Stimulated activated CD4-positive, alpha-beta T cell treated with anti-CD3 and anti-CD28 coated beads, Interleukin-4, amount 100 ng/mL, for 1 hour (primary cell): ENCODE measurements at places on chromosomes 2 and 18.

DNA sequence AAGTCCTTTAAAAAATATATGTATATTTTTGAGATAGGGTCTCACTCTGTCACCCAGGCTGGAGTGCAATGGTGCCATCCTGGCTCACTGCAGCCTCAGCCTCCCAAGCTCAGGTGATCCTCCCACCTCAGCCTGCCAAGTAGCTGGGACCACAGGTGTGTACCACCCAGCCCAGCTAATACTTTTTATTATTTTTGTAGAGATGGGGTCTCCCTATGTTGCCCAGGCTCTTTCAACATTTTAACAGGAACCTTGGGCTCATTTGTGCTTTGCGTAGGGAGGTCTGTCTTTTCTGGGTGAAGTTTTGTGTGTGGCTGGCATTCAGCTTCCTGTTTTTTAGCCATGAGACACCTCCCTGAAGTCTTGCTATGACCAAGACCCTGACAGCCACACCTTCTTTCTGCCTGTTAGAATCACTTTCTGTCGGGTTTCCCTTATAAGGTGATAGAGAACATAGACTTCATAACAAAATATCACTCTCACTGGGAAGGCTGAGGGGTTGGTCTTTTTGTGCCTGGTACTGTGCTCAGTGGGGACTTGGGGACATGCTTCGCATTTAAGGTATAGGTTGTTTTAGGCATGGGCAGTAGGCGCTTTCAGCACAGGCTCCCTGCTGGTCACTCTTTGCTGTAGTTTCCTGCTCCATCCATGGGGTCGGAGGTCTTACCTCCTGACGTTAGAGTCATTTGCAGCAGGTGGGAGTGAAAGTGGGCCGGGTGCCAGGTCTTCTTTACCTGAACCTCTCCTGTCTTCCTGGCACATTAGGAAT, 3.4 kb downstream of the RAB31 start:
- DNase-seq: no peak

DNA sequence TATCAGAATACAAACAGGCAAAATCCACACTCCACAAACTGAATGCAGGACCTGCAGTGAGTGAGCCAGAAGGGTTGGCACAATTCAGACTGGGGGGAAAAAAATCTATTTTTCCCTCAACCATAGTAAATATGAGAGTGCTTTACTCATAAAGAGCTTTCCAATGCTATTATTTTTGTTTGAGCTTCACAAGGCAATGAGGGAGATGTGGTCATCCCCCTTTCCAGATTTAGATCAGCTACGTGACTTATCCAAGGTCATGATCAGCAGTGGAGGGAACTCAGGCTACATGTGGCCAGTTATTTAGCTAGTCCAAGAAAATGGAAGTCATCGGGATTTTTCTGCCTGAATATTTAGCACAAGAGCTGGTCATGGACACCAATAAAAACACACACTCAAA, 120.4 kb upstream of the KLF7 start:
- DNase-seq: no peak

- DNase-seq: no peak
These were observed 256.0 kb upstream of the RAB6C start for GRCh38 chr2:129723277-129724020.

DNA sequence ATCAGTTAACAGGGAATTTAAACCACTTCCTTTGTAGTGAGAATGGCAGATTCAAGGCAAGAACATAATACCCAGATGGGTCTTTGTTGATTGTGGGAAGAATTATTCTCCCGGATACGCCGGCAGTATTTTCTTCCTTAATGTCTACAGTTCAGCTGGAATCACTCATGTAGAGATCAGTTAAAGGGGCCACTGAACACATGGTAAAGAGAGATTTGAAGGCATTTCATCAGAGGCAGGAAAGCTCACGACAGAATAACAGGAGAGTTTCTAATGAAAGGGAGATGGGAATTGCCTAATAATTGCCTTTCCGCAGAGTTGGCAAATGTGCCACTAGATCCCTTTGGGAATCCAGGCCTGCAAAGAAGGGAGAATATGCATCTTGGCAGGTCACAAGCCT, 327.7 kb upstream of the ZNF804A start:
- no peak for DNase-seq
